ENCODE measurements at places on chromosomes 3 and 15.

DNA sequence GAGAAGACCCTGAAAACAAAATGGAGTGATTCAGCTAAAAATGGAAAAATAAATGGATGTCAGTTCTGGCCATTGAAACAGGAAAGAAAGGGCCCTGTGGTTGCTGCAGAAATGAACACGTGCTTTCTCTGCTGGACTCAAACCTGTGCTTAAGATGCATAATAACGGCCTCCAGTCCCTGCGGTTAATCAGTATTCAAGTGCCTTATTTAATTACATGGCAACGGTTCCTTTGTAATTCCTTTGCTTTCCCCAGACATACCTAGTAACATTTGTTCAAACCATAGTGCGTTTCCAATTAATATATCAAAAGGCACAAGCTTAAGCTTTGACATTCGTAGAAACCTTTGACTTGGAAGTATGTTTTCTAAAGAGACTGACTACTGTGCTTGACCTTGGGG lies 428.3 kb downstream of the GABRG3 start:
- DNase-seq: no peak

GRCh38 chr15:59668556-59668955 lies 11.2 kb upstream of the GTF2A2 start:
- DNase-seq: no peak

DNA sequence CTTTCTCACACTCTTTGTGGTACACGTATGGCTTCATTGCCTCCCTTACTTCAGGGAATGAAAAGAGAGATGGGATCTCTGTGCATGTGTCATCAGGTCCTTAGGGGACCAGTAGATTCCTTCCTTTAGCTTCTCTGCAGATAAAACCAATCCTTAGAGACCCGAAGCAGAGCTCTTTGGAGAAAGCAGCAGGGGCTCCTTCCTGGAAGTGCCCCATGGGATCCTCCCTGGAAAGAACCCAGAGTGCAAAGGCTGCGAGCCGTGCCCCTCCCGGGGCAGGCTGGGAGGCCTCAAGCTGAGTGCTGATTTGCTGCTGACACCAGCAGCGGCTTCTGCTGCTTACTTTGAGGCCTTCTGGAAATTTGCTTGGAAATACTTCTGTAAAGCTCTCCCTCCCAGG lies 328.6 kb upstream of the RGMA start:
- DNase-seq: no peak

- DNase-seq: no peak
Measured at GRCh38 chr15:70815604-70816003, 38.4 kb downstream of the LARP6 start.

- DNase-seq: no peak
Measured at GRCh38 chr3:128727485-128727884, 1.5 kb downstream of the RAB7A start.

DNA sequence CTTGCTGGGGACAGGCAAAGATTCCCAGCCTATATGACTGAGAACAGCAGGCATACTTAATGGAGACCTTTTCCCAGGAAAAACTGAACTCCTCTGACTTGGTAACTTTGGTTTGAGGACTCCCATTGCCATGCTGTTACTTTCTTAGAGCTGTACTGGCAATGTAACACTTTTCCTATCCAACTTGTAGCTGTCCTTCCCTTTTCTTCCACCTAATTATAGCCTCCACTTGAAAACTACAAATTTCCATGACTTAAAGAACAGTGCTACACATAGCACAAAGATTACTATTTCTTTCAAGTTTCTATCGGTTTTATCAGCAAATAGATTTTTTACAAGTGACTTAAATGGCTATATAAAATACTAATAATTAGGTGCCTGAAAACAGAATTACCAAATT lies 116.9 kb downstream of the GSK3B start:
- no peak for DNase-seq

DNA sequence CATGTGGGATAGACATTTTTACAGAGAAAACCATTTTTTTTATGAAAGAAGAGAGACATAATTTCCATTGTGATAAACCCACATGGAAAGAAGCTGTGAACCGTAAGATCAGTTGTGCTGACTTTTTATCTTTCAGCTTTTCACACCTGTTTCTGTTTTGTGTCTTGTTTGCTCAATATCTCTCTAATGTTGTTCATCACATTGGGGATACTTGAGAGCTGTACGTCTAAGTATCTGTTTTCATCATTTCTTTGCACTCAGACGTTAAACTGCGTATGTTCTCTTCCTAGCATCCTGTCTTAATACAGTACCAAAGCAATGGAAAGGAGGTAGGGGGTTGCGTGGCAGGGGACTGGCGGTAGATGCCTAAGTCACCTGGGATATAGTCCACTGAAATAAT lies 449.0 kb downstream of the NAALADL2 start:
- DNase-seq: no peak

GRCh38 chr15:60358935-60359682 lies 38.7 kb downstream of the ANXA2 start:
- DNase-seq: no peak

GRCh38 chr3:111799951-111800350 lies 59.1 kb upstream of the PHLDB2 start:
- no peak for DNase-seq

GRCh38 chr3:53833053-53833645 lies 13.1 kb downstream of the CHDH start:
- DNase-seq: no peak
